ENCODE measurements at places on chromosomes 7 and 10.

GRCh38 chr7:144011458-144012230 is 11.5 kb downstream of the OR6B1 start:
- no peak for DNase-seq

DNA sequence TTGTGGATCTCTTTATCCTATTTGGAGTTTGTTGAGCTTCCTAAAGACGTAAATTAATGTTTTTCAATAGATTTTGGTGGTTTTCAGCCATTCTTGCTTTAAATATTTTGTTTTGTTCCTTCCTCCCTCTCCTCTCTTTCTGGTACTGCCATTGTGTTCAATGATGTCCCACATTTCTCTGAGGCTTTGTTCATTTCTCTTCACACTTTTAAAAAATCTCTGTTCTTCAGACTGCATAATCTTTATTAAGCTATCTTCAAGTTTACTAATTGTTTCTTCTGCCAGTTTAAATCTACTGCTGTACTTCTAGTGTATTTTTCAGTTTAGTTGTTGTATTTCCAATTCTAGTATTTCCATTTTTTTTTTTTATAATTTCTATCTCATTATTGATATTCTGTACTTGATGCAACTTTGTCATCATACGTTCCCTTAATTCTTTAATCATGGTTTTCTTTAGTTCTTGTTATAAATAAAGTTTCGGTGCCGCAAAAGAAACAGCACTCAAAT is 45.6 kb upstream of the FZD9 start:
- DNase-seq: no peak

DNA sequence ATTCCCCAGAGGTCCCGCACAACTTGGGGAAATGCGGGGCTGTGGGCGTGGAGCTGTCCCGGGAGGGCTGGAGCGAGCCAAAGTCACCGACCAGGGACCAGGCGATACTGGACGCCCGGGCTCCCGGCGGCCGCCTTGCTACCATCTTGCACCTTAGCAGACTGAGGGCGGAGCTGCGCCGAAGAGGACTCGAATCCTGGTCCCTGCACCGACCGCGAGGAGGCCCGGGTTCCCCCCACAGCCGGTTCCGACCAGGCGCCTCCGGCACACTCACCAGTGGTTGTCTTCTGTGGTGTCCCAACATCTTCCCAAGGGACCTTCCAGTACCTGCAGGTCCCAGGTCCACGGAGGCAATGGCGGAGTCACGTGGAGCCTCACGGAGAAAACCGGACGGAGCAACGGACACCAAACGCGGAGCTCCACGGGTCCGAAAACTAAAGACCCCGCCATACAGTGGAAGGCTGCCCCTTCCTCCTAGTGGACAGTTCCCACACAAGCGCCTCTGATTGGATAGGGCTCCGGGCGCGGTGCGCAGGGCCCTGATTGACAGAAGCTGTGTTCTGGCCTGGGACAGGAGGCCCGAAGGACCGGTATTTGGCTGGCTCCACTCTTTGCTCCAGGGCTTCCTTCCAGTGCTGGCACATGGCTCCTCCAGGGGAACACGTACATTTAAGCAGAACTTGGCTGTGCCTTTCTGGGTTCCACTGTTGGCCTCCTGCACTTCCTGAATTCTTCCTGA is 124.6 kb upstream of the ZNF479 start:
- DNase-seq: no peak

DNA sequence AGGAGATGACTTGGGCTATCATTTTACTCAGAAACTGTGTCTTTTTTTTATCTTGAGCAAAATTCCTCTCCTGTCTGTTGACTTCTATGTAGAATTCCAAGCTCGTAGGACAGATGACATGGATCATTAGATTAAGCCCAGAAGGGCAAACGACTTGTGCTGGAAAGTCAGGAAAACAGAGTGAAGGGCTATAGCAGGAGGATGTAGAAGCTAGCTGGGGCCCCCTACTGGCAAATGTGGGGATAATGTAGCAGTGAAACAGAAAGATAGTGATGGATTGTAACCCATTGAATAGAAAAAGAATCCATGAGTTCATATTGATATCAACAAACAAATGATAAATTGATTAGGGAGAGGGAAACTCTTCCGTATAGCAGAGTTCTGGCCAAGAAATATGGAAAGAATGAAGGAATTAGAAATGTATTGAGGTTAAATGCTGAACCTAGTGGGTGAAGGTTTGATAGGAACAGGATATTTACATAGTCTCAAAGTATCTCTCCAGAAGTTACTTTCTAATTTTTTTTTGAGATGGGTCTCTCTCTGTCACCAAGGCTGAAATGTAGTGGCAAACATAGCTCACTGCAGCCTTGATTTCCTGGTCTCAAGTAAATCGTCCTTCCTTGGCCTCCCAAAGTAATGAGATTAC is 103.6 kb downstream of the LYZL1 start:
- DNase-seq: peak; percentile 49

- DNase-seq: peak; percentile 85
Measured at GRCh38 chr7:121083138-121083789, 94.8 kb downstream of the CPED1 start.
